Hematopoietic multipotent progenitor cell treated with erythropoietin and hydrocortisone succinate and interleukin-3 and kit ligand, for 6 days (in vitro differentiated cells): ENCODE measurements at places on chromosomes 4 and X.

- DNase-seq = peak; percentile 92
These were observed 19.7 kb upstream of the ABCG2 start for GRCh38 chr4:88177983-88178625.

- DNase-seq = peak; percentile 39
These were observed 10.5 kb downstream of the GPR82 start for GRCh38 chrX:41734530-41734929.

- no peak for DNase-seq
These were observed 680.1 kb upstream of the GRIA3 start for GRCh38 chrX:122504026-122504425.

DNA sequence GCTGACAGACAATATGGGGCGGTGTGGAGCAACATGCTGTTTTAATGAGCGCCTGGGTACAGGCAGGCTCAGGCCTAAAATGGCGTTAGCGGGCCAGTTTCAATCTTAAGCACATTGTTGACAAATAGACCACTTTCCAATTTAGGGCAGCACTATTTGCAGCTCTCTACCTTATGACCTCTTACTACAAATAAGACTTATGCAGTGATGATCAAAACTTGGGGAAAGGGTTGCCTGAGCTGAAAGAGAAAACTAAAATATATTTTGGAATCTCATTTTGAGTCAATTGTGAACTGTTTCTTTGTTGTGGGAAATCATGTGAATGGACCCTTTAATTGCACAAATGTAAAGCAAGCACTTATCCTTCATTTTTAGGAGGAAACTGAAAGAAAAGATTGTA, 25.5 kb upstream of the GPAT3 start:
- no peak for DNase-seq

DNA sequence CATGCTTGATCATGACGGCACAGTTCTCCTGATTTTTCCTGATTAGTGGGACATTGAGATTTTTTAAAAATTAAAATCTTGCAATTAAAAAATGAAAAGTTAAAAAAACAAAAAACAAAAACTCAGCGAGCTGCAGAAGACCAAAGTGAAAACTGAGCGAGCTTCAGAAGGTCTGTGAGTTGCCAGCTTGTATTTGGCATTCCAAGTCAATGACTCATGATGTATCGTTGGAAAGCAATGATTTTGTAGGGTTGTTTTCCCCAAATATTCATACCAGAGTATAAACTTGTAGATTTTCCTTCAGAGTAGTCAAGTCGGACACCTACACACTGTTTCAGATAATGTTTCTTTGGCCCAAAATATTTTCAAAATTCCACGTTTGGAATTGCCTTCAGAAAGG, 76.9 kb downstream of the LRRC66 start:
- no peak for DNase-seq

DNA sequence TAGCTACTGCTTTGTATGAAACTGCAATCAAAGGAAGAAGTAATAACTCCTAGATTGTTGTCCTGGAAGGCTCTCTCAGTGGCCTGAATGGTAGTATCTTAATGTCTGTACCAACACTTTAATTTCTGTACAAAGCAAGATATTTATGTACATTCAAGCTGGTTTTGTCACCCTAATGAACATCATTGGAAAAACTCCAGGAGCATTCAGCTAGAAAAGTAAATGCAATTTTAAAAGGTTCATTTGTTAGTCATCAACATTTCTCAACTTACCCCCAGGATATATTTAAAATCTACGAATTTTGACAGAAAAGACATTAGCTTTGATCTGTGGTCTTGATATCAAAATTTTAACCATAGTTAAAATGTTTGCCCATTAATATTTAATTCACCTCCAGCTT, 80.0 kb upstream of the FGF13 start:
- DNase-seq = no peak

- no peak for DNase-seq
These were observed 36.1 kb upstream of the IRF2 start for GRCh38 chr4:184510401-184510800.

GRCh38 chr4:40214038-40214437, 17.2 kb downstream of the RHOH start:
- no peak for DNase-seq

DNA sequence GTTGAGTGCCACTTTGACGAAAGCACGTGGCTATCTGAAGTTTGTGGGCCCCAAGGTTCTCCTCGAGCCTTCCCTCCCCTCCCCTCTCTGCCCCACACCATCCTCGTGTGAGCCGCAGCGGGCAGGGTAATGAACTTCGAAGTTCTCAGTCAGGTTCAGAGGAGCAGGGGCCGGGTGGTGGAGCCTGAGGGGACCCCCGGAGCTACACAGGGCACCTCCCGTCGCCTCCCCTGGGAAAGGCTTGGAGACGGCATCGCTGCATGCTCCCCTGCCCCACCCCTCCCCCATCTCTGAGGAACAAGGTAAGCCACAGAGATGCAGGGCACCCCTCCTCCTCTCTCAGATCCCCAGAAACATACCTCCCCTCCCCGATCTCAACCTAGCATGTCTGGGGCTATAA, 2.8 kb upstream of the NKX1-1 start:
- DNase-seq = no peak

- DNase-seq = no peak
These were observed 1754.1 kb downstream of the C4orf33 start for GRCh38 chr4:130850019-130850524.

GRCh38 chr4:25790024-25790423, 72.8 kb downstream of the SEL1L3 start:
- no peak for DNase-seq

DNA sequence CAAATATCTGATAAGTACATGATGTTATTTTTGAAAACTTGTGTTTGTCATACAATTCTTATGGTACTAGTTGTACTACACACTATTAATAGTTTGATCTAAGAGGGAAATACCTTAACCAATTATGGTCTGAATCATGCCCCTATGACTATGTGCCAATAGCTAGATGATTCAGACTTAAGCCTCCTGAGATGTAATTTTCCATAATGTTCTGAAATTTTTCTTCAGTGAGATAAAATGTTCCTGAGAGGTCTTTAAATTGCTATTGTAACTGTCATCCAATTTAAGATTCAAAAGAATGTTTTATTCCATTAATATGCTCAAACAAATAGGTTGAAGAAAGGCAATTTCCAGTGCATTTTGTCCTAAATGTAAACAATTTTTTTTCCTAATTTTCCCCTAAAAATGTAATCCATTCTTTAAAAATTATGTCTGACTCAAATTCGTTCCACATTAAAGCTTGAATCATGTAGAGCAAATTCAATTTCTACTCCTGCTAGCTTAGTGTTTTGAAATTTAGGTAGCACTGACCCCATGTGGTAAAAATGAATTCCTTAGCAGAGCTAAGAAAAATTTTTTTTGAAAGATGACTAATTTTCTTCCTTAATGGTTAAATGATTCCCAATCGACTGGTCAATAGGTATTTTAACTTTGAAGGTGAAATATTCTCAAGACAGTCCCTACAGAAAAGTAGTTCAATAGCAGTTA, 49.1 kb downstream of the APOOL start:
- peak; percentile 32 for DNase-seq

GRCh38 chr4:145852256-145852839, 86.3 kb downstream of the ZNF827 start:
- peak; percentile 42 for DNase-seq

GRCh38 chrX:120823556-120823955, 52.1 kb downstream of the CT47B1 start:
- no peak for DNase-seq

DNA sequence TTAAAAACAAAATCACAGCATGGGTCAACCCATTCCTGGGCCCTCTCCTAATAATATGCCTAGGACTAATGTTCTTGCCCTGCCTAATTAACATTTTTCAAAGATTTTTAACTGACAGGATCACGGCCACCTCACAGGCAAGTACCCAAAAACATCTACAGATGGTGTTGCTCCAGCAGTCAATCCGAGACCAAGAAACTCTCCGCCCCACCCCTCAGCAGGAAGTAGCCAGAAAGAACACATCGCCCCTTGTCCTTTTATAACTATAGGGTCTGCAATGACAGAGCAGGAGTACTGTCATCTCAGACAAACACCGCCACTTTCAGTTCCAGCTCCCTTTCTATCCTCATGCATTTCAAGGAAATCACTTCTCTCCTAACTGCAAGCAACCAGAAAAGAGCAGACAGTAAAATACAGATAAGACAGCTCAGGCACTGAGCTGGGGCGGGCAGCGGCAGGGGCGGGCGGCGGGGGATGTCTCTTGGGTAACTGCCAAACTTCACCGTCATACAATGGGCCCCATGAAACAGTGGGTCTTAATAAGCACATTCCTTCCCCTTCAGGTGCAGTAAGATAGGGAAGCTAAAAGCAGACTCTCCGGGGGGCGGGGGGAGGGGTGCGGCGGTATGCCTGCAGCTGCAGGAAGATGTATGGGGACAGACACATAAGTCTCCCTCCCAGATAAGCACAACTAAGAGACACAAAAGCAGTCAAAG, 67.4 kb downstream of the ZNF182 start:
- peak; percentile 82 for DNase-seq

DNA sequence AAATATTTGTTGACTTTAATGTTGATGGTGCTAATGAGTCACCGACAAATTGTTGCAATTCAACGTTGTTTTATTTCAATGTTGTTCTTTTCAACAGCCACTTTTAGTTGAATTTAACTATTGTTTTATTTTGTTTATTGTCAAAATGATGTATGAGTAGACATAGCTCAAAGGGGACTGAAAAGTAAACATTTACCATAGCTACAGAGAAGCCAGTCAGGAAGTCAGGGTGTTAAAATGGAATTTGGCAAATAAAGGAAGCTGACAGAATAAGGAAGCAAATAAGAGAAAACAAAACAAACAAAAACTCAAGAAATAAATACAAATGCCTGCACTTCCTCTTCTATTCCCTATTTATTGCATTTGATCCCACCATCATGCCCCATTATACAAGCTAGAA, 648.4 kb upstream of the HTR2C start:
- DNase-seq = no peak

DNA sequence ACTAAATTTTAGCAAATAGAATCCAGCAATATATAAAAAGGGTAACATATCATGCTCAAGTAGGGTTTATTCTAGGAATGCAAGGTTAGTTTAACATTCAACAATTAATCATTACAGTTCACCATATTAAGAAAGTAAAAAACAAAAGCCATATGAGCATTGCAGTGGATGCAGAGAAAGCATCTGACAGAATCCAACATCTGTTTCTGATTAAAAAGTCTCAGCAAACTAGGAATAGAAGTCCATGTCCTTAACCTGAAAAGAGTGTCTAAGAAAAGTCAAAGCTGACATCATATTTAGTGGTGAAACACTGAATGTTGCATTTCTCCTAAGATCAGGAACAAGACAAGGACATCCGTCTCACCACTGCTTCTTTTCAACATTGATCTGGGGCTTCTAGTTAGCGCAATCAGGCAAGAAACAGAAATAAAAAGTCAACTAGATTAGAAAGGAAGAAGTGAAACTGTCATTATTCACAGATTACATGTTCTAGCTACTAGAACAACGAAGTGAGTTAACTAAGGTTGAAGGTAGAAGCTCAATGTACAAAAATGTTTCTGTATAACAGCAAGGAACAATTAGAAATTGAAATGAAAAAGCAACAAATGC, 49.3 kb downstream of the MRPL1 start:
- no peak for DNase-seq

DNA sequence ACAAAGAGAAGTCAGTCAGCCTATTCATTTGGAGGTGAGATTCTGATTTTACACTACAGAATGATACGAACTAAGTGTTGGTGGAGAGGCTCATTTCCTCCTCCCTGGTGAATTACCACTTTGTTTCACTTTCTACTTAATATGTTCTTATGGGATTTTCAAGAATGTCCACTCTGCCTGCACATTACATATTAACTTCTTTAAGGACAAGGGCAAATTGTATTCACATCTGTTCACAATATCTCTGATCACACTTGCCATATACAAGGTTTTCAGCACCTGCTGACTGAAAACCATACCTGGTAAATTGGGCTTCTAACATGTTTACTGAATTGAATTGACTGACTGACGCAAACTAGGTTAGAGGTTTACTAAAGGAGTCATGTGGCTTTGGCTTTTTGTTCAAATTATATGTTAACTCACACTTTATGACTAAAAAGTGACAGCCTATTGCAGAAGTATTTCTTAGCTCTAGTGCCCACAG, 188.4 kb upstream of the MBNL3 start:
- DNase-seq = no peak

DNA sequence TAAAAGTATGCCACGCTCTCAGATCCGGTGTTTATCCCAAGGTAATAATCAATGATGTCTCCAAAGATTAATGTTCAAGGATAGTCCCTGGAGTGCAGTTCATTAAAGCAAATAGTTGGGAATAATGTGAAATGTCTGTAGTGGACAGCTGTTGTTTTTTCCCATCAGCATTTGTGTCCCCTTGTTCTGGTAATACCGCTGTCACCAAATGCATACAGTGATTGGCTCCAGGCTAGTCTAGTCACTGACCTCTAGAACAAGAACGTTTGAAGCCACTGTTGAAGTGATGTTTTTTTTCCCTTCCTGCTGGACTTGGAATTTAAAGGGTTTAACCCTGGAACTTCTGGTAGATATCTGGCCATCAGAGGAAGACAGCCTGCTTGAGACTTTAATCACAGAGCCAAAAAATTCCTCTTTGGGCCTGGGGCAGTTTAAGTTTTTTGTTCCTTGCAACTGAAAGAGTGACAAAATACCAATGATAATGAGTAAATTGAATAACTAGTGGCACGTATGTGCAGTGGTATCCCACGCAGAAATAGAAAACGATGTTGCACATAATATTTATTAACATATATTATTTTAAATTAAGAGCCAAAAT, 30.6 kb downstream of the HSD17B11 start:
- no peak for DNase-seq

- DNase-seq = peak; percentile 4
These were observed 11.6 kb downstream of the RBMX2 start for GRCh38 chrX:130413415-130413814.

DNA sequence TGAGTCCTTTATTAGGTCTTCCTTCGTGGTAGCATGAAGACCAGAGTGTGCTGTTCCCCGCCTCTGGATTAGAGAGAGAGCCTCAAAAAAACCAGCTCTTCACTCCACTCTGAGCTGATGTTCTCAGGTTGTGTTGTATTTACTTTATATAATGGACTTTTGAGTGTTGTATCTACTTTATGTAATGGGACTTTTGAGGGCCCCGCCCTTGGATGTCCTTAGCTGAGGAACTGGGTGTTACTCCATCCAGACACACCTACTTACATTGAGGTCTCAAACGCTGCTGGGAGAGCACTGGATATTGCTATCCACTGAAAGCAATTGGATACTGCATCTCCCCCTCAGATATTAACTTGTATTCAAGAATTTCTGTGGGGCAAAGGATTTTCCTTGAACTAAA, 28.2 kb downstream of the ATP8A1 start:
- DNase-seq = no peak

- DNase-seq = no peak
These were observed 325.2 kb downstream of the MAPK10 start for GRCh38 chr4:86034616-86035015.

DNA sequence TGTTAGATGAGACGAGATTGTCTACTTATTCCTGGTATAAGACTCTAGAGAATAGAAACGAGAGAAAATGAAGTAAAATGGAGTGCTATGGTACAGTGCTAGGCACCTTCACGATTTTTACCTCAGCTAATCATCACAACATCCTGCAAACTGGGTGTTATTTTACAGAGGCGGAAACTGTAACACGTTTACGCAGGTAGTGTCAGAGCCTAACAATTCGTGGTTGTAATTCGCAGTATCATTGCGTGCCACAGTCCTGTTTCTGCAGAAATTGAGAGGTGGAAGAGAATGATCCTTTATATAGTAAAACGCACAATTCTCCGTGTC, 383 bp upstream of the TBC1D19 start:
- DNase-seq = no peak
